Panc1 (cell line): ENCODE measurements at places on chromosomes 11 and 22. TPM values are rescaled to one million over a fixed set of nuclear protein-coding genes. Genes with fewer than 3 reads are reported as not detected.
A peak's percentile ranks its signal among the peaks of the same experiment; 100 is the strongest.

Gene OR52I1
- total RNA-seq: not detected

- no peaks in the 10 kb centered on the region for H3K36me3 ChIP-seq
- H3K4me1 ChIP-seq: no peaks in the 10 kb centered on the region
- H3K27ac ChIP-seq: no peak overlapping the region
These were observed 40.4 kb downstream of the RCN1 start for GRCh38 chr11:32131321-32131720.

Gene SNX32
- not detected for total RNA-seq

Gene CLDN5
- 0.18 TPM for total RNA-seq

GRCh38 chr11:121656328-121657090, 203.7 kb upstream of the SORL1-AS1 start:
- peak overlapping the region; percentile 60; the same call in 1 of the 2 replicates for H3K4me3 ChIP-seq
- peak overlapping the region; percentile 73 for H3K27ac ChIP-seq
- no peaks in the 10 kb centered on the region for H3K36me3 ChIP-seq
- no peaks in the 10 kb centered on the region for H3K27me3 ChIP-seq
- peaks cover 17% of the 10 kb centered on the region for H3K4me1 ChIP-seq

DNA sequence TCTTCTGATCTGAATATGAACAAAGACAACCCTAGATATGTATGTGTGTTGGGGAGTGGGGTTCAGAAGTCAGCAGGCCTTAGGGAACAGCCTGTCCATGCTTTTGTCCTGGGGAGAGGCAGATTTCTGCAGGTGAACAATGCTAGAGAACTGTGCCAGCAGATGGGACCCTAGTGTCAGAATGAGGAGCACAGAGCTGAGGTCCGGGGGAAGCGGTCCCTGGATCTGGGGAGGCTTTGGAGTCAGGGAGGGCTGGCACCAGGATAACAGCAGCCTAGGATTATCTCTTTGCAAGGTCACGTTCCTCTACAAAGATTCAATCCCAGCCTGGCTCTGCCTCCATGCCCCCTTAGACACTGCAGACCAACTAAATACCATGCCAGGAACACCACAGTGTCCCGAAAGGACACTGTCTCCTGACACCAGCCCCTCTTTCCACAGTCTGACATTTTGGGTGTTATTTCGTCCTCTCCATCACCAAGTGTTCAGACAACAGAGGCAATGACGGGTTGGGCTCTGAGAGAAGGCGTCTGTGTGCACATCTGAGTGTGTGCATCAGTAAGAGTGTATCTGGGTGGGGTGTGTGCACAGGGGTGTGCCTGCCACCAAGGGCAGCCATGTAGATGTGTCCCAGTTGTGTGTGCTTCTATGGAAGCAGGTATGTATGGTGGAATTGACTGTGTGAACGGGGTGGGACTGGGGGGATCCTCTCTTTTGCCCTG, 43.5 kb downstream of the EIF3F start:
- DNase-seq: no peak
- no peak overlapping the region for H3K27ac ChIP-seq
- no peaks in the 10 kb centered on the region for H3K4me1 ChIP-seq
- H3K36me3 ChIP-seq: no peaks in the 10 kb centered on the region

Gene RIBC2
- total RNA-seq: 2.9 TPM

Gene BATF2
- total RNA-seq: 1.6 TPM

DNA sequence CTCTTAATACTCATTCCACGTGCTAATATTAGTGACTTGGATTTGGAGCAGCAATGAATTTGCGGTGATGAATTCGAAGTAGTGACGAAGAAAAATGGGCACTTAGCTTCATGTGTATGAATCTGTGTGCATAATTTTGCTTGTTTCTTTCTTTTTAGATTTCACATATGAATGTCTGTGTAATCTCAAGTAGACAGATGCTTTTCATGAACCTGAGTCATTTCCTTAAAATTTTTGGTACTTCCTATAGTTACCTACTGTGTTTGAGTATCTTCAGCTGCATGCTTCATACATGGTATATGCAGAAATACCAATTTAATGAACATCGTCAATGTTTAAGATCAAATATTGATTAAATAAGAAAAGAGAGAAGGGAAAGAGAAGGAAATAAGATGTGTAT, 540.2 kb downstream of the RAB38 start:
- H3K27ac ChIP-seq: no peak overlapping the region

- H3K36me3 ChIP-seq: peaks cover 44% of the 10 kb centered on the region
- H3K4me1 ChIP-seq: peaks cover 11% of the 10 kb centered on the region
- H3K27me3 ChIP-seq: no peaks in the 10 kb centered on the region
- no peak overlapping the region for H3K27ac ChIP-seq
These were observed 4.9 kb downstream of the TBRG1 start for GRCh38 chr11:124627546-124627945.

- H3K36me3 ChIP-seq: no peaks in the 10 kb centered on the region
- H3K27me3 ChIP-seq: no peaks in the 10 kb centered on the region
- H3K4me3 ChIP-seq: no peak overlapping the region
- H3K27ac ChIP-seq: no peak overlapping the region
- H3K4me1 ChIP-seq: peaks cover 7% of the 10 kb centered on the region; the same call in 1 of the 2 replicates
These were observed 41.4 kb upstream of the CLDN5 start for GRCh38 chr22:19565382-19566278.

DNA sequence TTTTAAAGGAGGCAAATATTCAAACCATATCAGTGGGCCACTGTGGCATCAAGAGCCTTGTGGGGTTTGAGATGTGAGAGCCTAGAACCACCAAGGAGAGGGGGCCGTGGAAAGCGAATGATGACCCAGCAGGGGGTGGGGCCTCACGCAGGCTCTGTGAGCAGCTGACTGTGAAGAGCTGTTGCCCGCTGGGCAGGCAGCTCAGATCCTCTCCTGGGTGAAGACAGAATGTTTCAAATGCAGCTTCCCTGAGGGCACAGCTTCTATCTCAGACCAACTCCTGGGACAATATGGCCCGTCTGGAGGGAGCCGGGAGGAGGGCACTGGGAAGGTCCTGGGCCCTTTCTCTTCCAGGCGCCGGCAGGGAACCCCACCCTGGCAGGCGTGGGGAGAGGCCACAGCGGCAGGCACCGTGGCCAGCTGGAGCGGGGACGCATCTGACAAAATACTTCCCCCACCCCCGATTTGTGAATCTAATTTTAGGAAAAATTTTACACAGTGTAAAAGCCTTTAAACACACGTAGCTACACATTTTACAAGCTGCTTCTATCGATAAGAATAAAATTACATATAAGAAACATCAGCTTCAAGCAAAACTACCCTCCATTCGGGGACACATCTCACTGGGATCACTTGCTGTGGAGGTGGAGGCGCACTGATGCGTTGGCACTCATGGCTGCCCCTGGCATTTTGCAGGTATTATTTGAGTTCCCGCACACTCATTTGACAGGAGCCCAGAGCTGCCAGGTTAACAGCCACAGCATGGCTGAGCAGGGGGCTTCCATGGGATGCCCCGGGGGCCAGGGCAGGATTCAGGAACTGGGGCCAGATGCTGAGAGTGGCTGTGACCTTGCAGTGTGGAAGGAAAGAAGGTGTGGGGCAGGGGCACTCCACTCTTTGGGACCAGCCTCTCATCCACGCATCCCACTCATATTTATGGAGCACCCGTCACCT, 40.3 kb downstream of the PARVG start:
- no peak overlapping the region for H3K27ac ChIP-seq
- no peaks in the 10 kb centered on the region for H3K4me1 ChIP-seq
- DNase-seq: no peak
- H3K27me3 ChIP-seq: no peaks in the 10 kb centered on the region
- H3K36me3 ChIP-seq: no peaks in the 10 kb centered on the region

Gene LRP5
- 171 TPM for total RNA-seq

Gene MTMR3
- 26.8 TPM for total RNA-seq

GRCh38 chr11:2553886-2554285, 109.1 kb downstream of the KCNQ1 start:
- H3K27me3 ChIP-seq: no peaks in the 10 kb centered on the region
- no peak overlapping the region for H3K4me3 ChIP-seq
- H3K27ac ChIP-seq: no peak overlapping the region
- no peak for DNase-seq

GRCh38 chr11:95517453-95517852, 272.1 kb downstream of the FAM76B start:
- no peaks in the 10 kb centered on the region for H3K4me1 ChIP-seq
- H3K27me3 ChIP-seq: peaks cover 4% of the 10 kb centered on the region; the same call in 1 of the 2 replicates
- DNase-seq: no peak
- no peak overlapping the region for H3K4me3 ChIP-seq

Gene JAM3
- 45.4 TPM for total RNA-seq

Gene GAB4
- not detected for total RNA-seq

GRCh38 chr11:61679893-61680621, at the start of gene DAGLA:
Gene DAGLA (plus strand): TSS chr11:61680391. CDS start chr11:61720156, 39,765 bp downstream.
- H3K27me3 ChIP-seq: no peaks in the 10 kb centered on the region
- no peaks in the 10 kb centered on the region for H3K36me3 ChIP-seq
- peak within 1 kb of the TSS; percentile 44; the same call in 1 of the 2 replicates for H3K27ac ChIP-seq

DNA sequence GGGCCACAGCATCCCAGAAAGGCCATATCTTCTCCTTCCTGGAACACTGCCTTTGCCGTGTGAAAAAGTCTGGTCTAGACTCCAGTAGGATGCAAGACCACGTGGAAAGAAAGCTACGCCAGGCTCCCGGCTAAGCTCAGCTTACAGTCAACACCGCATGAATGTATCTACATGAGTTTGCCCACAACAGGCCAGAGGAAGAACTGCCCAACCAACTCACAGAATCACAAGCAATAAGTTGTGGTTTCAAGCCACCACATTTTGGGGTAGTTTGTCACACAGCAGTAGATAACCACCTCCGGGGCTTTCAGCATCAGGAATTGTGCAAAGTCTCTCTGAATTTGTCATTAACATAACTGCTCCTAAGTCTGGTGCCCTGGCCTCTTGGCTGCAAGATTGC, 27.3 kb downstream of the HSPA8 start:
- H3K36me3 ChIP-seq: no peaks in the 10 kb centered on the region
- H3K27me3 ChIP-seq: no peaks in the 10 kb centered on the region
- no peaks in the 10 kb centered on the region for H3K4me1 ChIP-seq

- no peaks in the 10 kb centered on the region for H3K4me1 ChIP-seq
- no peaks in the 10 kb centered on the region for H3K36me3 ChIP-seq
- no peak for DNase-seq
- no peaks in the 10 kb centered on the region for H3K27me3 ChIP-seq
These were observed 466.3 kb downstream of the TBC1D22A start for GRCh38 chr22:47228767-47229166.

DNA sequence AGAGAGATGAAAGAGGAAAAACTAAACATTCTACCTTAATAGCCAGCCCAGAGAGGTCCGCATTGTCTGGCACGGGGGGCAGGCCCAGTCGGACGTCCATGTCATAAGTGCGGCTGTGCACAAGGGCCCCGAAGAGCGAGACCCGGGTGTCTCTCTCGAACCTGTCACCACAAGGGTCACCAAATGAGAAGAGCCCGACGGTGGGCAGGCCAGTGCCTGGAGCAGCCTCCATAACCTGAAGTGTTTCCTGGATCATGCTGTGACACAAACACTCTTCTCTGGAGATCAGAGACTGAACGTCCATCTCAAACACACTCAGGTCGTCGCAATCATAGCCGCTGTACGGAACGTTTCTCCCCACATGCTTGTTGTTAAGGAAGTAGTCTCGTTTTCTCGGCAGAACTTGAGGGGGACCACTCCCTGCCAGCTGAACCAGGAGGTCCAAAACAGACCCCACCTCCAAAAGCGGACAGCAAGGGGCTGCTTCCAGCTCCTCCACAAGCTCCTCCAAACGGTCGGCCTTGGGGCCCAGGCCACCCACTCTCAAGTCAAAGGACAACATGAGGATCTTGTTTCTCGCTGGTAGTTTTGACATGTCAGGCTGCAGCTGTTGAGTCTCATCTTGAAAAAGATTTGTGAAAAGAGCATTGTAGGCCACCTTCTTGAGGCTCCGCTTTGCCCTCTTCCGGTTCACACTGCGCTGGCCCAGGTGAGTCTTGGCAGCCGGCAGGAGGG, 971 bp downstream of the TUBGCP6 start:
- H3K4me3 ChIP-seq: peak overlapping the region; percentile 79
- H3K4me1 ChIP-seq: no peaks in the 10 kb centered on the region
- no peak for DNase-seq
- H3K36me3 ChIP-seq: no peaks in the 10 kb centered on the region; the same call in 1 of the 2 replicates

DNA sequence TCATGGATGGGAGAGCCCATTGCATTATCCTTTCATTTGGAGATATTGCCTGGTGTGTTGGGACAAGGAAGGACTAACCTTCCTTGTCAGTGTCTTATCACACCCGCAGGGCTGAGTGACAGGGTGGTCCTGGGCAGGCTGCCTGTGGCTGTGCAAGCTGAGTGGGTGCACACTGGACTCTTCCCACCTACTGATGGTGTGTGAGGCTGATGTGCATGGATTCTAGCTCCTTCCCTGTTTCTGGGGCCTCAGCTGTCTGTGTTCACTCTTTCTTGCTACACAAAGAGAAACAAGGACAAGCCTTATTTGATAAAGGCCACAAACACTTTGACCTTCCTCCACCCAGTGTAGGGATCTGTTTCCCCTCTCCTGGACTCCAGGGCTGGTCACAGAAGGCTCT, 22.0 kb downstream of the TBX1 start:
- H3K27me3 ChIP-seq: no peaks in the 10 kb centered on the region
- H3K4me1 ChIP-seq: peaks cover 8% of the 10 kb centered on the region
- no peak for DNase-seq

Gene EI24
- total RNA-seq: 193 TPM

DNA sequence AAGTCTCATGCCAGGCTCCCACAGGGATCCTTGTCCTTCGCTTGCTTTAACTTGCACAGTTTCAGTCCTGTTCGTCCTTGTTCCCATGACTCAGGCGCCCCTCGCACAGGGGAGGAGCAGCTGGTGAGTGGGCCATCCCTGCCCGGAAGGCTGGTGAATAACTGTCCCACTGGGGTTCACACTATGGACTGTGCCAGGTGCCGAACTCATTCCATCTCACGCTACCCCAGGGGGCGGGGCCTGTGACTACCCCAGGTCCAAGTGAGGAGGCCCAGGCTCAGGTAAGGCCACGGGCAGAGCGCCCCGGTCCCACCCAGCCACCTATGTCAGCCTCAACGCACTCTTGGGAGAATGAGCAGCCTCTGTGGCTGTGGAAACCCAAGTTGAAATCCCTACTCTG, 7.2 kb upstream of the CARD10 start:
- no peaks in the 10 kb centered on the region for H3K36me3 ChIP-seq
- peaks cover 9% of the 10 kb centered on the region; the same call in 1 of the 2 replicates for H3K4me1 ChIP-seq
- DNase-seq: no peak
- no peaks in the 10 kb centered on the region for H3K27me3 ChIP-seq

Gene FDXACB1
- total RNA-seq: 4.1 TPM

GRCh38 chr11:41225856-41226633, 233.4 kb downstream of the LRRC4C start:
- H3K4me1 ChIP-seq: no peaks in the 10 kb centered on the region
- no peaks in the 10 kb centered on the region for H3K27me3 ChIP-seq
- no peak overlapping the region for H3K4me3 ChIP-seq
- H3K27ac ChIP-seq: no peak overlapping the region
- no peaks in the 10 kb centered on the region for H3K36me3 ChIP-seq

DNA sequence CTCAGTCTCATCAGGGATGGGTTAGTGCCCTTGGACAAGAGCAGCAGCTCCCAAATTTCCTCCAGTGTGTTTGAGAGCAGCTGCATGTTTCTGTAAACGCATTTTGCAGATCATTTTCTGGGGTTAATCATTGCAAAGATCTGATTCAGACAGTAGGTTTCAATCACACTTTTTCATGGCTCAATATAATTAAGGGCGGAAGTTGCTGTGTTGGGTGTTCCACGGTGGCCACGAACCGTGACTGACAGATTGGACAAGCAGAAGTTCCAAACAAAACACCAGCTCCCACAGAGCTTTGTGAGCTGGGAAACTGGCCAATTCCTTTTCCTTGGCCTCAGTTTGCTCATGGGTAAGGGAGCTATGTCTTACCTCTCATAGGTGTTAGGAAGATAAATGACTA, 8.4 kb upstream of the RASSF10 start:
- H3K36me3 ChIP-seq: no peaks in the 10 kb centered on the region
- peaks cover 17% of the 10 kb centered on the region for H3K27me3 ChIP-seq
- H3K27ac ChIP-seq: no peak overlapping the region
